ENCODE measurements at places on chromosomes 2 and 18.
A peak's percentile ranks its signal among the peaks of the same experiment; 100 is the strongest.

GRCh38 chr18:7572822-7573221 is 5.7 kb downstream of the PTPRM start:
- no peak for DNase-seq

GRCh38 chr2:102891296-102891695 is 129.5 kb downstream of the TMEM182 start:
- no peak for DNase-seq

DNA sequence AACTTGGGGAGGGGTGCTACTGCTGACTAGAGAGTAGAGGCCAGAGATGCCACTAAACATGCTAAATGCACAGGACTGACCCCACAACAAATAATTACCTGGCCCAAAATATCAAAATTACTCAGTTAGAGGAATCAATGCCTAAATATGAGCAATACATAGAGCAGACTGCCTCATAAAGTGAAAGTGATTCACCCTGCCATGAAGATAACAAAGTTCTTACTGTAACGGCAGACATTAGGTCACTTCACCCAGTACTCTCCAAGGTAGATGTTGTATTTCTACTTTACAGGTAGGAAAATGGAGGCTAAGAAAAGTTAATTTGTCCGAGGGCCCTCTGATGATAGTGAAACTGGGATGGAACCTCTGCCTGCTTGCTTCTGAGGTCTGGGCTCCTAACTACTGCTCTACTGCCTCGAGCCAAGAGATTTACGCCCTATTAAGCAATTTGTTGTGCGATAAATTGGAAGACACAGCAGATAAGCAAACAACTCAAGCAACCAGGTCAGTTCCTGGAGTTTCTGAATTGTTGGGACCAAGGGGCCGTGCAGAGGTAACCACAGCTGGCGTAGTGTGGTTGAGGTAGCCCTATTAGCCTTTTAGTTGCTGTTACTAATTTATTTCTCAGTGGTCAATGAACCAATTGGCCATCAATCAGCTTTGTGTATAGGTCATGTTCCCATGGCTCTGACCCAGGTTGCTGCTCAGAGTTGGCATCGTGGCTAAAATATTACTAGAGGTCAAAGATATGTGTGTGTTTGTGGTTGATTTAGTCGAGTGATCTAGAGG is 4.8 kb downstream of the DHRS9 start:
- DNase-seq: no peak

DNA sequence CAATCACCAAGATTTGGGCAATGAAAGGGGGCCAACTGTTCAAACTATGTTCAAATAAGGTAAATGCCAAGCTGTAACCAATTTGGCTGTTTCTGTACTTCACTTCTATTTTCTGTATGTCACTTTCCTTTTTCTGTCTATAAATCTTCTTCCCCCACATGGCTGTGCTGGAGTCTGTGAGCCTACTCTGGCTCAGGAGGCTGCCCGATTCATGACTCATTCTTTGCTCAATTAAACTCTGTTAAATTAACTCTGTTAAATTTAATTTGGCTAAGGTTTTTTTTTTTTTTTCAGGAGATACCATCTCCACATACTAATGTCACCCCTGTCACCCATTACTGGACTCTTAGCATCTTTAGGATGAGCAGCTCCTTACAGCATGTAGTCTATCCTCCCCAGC is 178.8 kb upstream of the TWIST2 start:
- DNase-seq: no peak

- DNase-seq: no peak
These were observed 126.9 kb upstream of the CTAGE1 start for GRCh38 chr18:22544626-22545025.

- DNase-seq: no peak
These were observed 10.9 kb downstream of the NBEAL1 start for GRCh38 chr2:203025592-203025991.

DNA sequence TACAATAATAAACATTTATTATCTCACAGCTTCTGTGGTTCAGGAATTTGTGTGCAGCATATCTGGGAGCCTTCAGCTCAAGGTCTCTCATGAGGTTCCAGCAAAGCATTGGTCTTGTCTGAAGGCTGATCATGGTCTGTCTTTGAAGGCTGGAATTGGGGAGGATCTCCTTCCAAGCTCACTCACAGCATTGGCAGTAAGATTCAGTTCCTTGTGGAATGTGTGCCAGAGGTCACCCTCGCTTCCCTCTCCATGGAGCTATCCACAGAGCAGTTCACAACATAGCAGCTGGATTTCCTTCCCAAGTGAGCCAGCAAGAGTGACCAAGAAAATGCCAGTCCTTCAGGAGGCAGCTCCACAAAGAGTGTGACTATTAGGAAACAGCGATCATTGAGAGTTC is 202.2 kb upstream of the ST6GAL2 start:
- no peak for DNase-seq

GRCh38 chr2:68722712-68723111 is 11.9 kb upstream of the ARHGAP25 start:
- DNase-seq: no peak

GRCh38 chr2:223560749-223561435 is 41.3 kb downstream of the SCG2 start:
- no peak for DNase-seq

DNA sequence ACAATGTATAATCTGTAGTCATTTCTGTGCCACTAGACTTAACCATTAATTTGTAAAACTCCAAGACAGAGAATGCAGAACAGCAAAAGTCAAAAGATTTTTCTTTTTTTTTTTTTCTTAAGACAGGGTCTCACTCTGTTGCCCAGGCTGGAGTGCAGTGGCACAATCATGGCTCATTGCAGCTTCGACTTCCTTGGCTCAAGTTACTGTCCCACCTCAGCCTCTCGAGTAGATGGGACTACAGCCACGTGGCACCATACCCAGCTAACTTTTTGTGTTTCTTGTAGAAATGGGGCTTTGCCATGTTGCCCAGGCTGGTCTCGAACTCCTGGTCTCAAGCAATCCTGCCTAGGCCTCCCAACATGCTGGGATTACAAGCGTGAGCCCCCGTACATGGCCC is 80.1 kb downstream of the TLK1 start:
- DNase-seq: no peak

DNA sequence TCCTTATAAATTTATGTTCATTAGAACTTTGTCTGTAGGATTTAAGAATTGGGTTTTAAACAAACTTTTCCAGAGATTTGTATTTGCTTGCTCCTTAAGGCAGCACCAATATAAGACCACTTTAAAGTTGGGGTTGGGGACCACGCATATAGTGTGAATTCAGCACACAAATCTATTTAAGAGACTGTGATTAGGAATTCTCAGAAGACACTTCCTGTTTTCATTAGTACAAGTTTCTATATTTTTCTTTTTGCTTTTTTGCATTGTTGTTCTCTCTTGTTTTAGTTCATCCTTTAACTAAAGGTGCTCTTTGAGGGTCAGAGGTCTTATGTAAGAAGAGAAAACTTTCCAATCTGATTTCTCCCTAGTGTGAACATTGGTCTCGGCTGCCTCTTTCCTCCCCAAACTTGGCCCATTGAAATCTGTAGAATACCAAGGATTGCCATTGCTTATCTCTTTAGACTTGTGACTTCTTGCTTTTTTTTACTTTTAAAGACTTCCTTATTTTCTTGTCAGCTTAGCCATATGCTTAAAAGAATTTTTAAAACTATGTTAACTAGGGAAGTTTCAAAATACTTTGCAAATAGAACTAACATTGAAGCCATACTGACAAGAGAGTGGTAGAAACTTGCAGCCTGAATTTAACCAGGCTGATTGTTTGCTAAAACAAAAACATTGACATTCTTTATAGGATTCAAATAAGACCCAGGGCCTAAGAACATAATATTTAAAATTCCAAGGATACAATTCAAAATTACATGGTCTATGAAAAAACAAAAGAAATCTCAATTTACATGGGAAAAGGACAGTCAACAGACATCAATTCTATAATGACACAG is 264.1 kb upstream of the FN1 start:
- no peak for DNase-seq

DNA sequence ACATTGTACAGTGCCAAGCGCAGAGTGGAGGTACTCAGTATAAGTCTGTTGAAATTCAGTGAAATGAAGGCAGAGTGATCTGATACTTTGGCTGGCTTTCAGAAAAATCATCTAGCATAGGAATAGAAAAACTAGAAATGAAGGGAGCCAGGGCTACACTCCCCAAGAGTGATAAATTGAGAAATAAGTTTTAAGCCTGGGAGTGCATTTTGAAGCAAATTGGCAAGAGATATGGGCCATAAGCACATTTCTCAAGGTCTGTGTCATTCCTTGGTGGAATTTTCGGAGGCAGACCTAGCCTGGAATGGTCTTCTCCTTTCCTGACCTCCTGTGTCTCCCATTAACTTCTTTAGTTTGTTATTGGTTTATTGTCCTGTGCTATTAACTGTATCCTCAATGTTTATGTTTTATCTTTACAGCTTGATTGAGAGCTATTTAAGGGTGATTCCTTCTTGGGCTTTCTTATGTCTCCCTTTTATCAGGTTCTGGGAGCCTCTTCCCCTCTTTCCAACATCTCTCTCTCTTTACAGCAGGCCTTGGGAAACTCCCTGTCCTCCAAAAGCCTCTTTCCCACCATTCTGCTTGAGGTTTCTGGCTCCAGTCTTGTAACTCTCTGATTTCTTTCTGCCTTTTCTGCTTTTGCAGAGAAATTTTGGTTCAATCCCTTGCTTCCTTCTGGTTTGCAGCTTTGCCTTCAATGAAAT is 649.5 kb downstream of the SLC4A3 start:
- DNase-seq: no peak

GRCh38 chr2:48380989-48381625 is 148.8 kb upstream of the STON1 start:
- no peak for DNase-seq

GRCh38 chr2:230246206-230246605 is 20.7 kb downstream of the SP140 start:
- no peak for DNase-seq

- DNase-seq: no peak
These were observed 20.0 kb upstream of the LPIN1 start for GRCh38 chr2:11726384-11726783.

- DNase-seq: no peak
These were observed 196.0 kb downstream of the ZEB2 start for GRCh38 chr2:144323946-144324345.

DNA sequence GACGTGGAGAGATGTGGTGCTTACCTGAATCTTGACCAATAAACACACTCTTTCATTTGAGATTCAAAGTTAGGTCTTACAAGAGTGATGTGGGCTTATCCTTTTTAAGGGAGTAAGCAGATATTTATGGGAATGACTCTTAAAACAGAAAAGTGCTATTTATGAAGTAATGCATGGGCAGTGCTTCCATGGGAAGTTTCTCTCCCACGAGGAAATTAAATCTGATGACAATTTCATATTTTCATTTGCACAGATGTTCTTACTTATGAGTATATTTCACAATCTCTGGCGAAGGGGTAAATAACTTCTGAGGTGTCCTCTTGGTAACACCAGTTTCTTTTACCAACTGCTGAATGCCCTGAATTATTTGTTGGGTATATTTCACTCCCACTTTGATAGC is 21.0 kb downstream of the PNPT1 start:
- no peak for DNase-seq

GRCh38 chr2:218033208-218033589 is 30.4 kb upstream of the TNS1 start:
- DNase-seq: no peak

GRCh38 chr18:63157293-63158011 is 162.1 kb downstream of the BCL2 start:
- DNase-seq: no peak

DNA sequence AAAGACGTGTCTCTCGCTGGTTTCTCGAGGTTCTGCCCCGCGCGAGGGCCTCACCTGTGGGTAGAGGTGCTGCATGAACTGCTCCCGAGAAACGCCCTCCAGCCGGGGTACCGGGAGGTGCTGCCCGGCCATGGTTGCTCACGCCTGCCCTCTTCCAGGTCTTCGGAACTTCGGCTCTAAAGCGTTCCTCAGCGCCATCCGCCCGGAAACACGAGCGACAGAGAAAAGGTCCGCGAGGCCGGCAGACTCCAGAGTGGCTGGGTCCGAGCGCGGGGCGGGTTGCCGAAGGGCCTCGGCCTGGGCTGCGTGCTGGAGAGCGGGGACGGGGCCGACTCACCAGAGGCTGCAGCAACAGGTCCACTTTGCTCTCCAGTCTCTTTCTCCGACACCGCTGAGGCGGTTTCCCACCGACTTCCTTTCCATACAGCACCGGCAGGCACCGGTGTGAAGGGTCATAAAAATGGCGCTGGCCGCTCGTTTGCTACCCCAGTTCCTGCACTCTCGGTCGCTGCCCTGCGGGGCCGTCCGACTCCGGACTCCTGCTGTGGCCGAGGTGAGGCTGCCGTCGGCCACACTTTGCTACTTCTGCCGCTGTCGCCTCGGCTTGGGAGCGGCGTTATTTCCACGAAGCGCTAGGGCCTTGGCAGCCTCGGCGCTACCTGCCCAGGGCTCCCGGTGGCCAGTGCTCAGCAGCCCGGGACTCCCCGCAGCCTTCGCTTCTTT is at the start of the genes MAIP1 and TYW5:
Gene MAIP1, plus strand, starts transcription at position 244 of the 723 bp plus-strand sequence. Its CDS starts 217 bp downstream, at position 461.
Gene TYW5, minus strand, starts transcription at position 153 of the 723 bp plus-strand sequence. Its CDS starts 21 bp downstream, at position 132.
- DNase-seq: peak; percentile 95

DNA sequence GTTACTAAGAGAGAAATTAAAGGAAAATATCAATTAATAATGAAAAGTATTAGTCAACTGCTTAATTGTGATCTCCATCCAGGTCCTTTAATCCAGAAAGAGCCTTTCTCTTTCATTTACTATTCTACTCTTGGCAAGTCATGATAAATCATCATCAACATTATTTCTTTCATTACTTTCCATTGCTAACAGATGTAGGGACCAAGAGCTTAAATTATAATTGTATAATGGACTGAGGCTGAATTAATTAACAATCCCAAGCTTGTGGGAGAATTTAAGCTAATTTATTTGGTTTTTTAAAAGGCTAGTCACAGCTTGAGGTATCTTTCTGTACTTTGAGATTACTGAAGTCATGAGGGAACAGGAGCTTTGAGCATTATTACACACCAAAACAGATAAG is 223.9 kb downstream of the ERBB4 start:
- DNase-seq: no peak

DNA sequence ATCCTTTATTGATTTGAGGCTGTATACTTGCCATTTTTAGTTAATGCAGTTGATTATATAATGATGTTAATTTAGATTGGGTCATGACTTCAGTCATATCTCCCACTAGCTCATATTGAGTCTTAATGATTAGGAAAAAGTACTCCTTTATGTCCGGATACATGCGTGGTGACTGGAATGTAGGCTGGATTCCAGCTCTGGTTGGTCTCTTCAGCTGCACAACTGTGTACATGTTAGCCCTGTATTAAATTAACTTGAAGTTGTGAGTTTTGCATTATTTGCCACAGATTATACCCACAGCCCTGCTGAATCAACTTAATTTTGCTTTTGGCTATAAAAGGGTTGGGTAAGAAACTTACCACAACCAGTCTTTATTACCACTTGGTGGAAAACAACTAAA is 22.5 kb downstream of the MOB4 start:
- no peak for DNase-seq

- no peak for DNase-seq
These were observed 9.9 kb upstream of the FOSL2 start for GRCh38 chr2:28382755-28383154.

GRCh38 chr18:24726727-24727492 is 266.5 kb downstream of the HRH4 start:
- peak; percentile 11 for DNase-seq
